ENCODE measurements at places on chromosomes 2 and 18.

DNA sequence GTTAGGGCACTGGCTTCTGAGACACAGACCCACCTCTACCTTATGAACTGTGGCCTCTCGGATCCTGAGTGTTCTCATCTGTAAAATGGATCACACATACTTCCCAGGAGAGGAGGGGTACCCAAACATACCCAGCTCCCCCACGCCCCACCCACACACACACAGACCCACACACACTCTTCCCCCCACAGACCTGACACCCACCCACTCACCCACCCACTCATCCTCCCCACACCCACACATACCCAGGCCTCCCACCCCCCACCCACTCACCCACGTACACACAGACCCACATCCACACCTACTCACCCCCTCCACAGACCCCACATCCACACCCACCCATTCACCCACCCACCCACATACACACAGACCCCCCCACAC, 24.3 kb upstream of the SEMA4C start:
- DNase-seq: no peak

DNA sequence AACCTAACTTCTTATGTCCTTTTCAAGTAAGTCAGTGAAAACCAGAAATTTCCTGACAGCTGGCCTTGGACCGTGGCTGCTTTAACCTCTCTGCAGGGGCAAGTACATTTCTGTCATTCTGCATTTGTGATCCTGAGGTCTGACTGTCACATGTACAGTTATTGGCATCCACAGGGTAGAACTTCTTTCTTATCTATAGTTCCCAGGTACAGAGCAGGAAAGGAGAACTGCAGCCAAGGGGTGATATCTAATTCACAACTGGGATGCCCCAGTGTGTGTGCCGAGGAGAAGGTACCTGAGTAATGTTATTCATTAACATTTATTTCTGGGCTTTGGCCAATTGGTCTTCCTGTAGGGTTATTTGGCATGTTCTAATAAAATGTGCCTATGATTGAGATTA, 468.9 kb downstream of the PARD3B start:
- DNase-seq: no peak

- no peak for DNase-seq
These were observed 66.6 kb upstream of the EPC2 start for GRCh38 chr2:148577845-148578492.

DNA sequence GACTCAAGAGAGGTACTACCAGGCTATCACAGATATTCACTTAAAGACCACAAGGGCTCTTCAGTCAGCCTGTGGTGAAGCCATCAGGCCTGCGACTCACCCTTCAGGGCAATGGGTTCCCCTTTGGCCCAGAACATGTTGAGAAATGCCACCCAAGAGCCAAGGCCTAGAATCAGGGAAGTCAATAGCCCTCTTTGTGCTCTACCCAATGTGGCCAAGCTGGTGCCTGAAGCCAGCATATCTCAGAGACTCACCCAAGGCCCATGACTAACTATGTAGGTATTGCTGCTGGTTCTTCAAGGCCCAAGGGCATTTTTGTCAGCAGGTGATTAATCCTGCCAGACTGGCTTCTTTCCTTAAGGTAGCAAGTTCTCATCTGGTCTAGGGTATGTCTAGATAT, 338.9 kb upstream of the SETBP1 start:
- no peak for DNase-seq

GRCh38 chr18:34483198-34483597, 226.9 kb upstream of the DTNA start:
- DNase-seq: no peak

- DNase-seq: no peak
These were observed 1606.8 kb upstream of the PIK3C3 start for GRCh38 chr18:40348196-40348595.

DNA sequence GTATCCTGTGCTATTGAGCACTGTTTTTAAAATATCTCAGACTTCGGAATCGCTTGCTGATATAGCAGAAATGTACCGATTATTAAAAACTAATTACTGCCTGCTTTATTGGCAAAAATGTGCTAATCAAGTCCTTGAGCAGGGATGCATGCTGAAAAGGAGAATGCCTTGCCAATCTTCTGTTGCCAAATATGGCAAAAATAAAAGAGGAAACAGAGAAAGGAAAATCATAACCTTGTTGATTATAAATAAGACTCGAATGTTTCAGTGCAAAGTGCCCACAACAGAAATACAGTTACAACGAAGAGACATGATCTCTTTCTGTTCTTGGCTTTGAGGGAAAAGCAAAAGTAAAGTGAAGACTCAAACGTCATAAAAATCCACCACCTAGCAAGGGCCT, 248.5 kb downstream of the TMEM182 start:
- DNase-seq: no peak

DNA sequence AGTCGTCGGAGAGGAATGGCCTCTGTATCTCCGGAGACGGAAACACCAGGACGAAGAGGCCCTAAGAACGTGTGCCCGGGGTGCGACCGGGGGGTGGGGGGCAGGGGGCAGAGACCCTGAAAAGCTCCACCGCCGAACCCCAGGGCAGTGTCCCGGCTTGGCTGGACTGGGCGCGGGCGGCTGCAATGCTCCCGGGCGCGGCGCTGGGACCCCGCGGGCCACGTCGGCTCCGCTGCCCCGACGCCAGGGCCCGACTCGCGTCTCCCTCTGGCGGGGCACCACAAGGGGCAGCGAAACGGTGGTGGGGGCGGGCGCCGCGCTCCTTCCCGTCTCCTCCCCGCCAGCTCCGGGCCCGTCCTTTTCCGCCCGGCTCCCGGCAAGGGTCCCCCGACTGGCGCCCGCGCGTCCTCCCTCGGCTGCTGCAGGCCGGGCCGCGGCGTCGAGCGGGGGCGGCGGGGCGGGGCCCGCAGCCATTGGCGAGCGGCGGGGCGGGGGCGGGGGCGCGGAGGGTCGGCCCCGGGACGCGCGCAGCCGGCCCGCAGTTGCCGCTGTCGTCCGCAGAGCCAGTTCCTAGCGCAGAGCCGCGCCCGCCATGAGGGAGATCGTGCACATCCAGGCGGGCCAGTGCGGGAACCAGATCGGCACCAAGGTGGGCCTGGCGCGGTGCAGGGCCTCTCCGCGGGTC, at the start of gene TUBB6:
TSS of gene TUBB6 (plus strand) at position 541 of the 685 bp plus-strand sequence. CDS start at position 593, 52 bp downstream.
- no peak for DNase-seq

DNA sequence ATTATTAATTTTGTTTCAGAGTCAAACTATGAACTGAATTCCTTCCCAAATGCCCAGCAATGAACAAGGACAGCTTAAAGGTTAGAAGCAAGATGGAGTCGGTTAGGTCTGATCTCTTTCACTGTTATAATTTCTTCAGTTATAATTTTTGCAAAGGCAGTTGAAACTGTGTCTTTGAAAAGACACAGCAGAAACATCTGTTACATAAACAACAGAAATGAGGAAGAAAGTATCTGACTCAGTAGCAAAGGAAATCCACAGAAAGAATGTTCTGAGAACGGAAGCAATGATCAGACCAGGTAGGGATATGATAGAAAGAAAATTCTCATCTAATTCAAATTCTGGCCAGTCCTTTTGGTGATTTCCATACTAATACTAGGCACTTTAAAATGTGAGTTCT, 5.2 kb upstream of the RMC1 start:
- no peak for DNase-seq

DNA sequence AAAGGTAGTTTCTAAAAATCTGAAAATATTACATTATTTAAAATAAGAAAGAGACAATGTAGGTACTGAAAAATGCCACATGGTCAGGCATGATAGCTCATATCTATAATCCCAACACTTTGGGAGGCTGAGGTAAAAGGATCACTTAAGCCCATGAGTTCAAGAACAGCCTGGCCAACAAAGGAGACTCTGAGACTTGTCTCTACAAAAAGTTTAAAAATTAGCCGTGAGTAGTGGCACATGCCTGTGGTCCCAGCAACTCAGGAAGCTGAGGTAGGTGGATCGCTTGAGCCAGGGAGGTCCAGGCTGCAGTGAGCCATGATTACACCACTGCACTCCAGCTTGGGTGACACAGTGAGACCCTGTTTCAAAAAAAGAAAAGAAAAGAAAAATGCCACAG, 21.8 kb downstream of the ATAD2B start:
- DNase-seq: no peak

DNA sequence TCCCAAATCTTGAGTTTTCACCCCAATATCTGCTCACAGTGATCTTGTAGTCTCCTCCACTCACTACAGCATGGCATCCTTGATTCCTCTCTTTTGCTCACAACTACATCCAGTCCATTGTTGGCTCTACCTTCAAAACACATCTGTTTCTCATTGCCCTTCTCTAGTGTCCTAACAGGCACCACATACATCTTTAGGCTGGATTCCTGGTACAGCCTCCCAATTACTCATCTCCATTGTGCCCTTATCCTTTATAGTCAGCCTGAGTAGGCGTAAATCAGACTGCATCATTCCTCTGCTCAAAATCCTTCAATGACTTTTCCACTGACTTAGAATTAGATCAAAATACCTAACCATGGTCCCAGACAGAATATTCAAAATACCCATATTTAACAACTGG, 10.7 kb upstream of the TAF1B start:
- DNase-seq: no peak

DNA sequence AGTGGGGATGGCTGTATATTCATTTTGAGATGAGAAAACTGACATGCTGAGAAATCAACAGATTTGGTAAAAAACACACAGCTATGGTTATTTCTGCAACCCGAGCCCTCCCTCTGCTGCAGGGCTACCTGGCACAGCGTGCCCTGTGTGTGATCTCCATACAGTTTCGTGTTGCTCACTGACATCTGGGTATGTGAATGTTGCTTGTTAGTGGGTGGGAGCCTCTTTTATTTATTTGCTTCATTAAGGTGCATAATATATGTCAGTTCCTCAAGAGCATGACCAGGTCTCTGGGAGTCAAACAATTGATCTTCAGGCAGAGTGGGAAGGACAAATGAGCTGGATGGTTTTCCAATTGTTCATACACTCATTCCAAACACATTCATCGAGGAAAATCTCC, 139.1 kb upstream of the FHL2 start:
- DNase-seq: no peak

DNA sequence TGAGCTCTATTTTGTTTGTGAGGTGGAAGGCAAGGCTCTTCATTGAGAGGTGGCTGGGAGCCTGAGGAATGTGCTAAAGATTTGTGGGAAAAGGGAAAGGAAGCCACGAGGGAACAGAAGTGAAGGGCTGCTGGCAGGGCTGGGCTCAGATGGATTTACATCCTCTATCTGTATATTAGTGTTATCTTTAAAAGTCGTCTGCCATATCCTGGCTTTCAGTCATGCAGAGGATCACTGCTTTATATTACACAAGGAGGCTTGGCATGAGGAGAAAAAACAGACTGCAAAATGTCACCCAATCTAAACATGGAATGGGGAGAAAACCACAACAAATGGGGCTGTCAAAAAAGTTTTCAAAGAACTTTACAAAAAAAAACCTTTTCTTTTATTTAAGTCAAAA, 434.4 kb downstream of the HRH4 start:
- no peak for DNase-seq

GRCh38 chr2:186531257-186531775, 45.3 kb downstream of the ZC3H15 start:
- no peak for DNase-seq

DNA sequence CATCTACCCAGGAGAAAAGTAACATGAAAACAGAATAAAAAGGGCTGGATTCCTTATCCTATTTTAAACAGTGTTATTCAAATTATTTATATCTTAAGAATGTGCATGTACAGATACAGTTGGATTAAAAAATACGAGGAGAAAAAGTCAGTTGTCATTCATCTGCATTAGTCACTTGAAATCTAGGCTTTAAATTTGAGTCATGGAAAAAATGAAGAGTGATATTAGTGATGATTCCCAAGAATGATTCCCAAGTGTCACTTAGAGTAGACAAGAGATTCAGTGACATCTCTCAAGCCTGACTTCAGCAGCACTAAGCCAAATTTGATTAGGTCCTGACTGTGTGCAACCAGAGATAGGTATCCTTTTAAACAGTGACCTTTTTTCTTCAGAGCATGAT, 394.2 kb downstream of the IRS1 start:
- DNase-seq: no peak

DNA sequence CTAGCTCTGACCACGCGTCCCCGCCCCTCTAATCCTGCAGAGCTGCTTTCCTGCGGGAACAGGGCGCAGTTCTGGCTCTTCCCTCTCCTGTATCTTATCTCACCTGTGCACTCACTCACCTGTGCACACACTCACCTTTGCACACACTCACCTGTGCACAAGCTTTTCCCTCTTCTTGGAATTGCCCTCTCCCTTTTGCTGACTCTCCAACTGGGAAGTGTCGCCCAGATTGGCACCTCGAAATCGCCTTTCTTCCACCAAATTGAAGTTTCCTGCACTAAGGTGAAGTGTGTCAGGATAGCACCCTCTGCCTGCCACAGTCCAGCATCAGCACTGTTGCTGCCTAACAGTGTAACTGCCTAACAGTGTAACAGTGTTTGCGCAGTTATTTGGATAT, 566 bp upstream of the CMPK2 start:
- DNase-seq: peak; percentile 56

- no peak for DNase-seq
These were observed 101.9 kb downstream of the COL3A1 start for GRCh38 chr2:189076120-189076519.

DNA sequence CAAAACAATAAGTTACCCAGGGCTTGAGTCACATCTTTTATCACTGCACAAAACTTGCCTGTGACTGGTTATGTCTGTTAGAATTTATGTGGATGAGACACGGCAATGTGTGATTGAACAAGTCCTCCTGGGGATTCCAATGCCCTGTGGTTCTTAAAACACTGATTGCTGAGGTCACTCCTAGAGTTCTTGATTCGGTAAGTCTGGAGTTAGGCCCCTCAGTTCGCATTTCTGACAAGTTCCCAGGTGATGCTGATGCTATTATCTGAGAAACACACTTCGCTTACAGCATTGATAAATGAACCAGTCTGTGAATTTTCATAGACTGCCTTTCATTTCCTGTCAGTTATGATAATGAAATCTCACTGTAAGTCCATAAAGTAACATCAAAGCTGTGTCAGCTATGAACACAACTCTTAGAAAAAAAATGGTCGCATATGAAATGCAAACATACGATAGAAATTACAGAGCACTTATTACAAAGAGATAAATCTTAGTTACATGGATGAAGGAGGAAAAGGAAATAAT, 214.0 kb downstream of the DLGAP1 start:
- DNase-seq: no peak

GRCh38 chr18:46756559-46757201, at the start of gene ST8SIA5:
Gene ST8SIA5 (minus strand): TSS chr18:46757053. CDS start chr18:46756508, 545 bp downstream.
- no peak for DNase-seq

Data from dorsolateral prefrontal cortex (tissue), 122 donors.